AG20443 (cell line): ENCODE measurements at places on chromosomes 11 and 22.
A peak's percentile ranks its signal among the peaks of the same experiment; 100 is the strongest.

GRCh38 chr11:64924910-64925284 is 408 bp downstream of the PPP2R5B start:
- DNase-seq: peak; percentile 56

GRCh38 chr22:50087646-50088045 is 2.2 kb upstream of the MOV10L1 start:
- DNase-seq: no peak

DNA sequence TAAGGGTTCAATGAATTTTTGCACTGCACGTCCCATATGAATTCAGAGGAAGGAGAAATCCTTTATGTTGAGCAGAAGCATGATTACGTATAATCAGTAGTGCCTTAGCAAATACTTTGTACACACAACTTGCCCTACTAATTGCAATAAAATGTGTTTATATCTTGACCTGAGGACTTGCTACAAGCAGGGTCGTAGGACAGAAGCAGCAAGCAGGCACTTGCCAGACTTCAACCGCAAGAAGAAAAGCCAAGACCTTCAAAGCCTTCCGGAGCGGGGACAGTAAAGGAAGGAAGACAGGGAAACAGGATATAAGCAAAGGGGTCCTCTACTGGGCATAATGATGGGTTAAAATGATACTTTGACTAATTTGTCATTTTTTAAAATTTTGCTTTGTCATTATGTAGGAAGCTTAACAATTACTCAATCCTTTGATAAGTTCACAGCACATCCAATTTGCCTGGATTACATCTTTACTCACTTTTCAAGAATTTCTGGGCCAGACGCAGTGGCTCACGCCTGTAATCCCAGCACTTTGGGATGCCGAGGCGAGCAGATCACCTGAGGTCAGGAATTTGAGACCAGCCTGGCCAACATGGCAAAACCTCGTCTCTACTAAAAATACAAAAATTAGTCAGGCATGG is 23.2 kb upstream of the UBASH3B start:
- no peak for DNase-seq

- no peak for DNase-seq
These were observed 197.8 kb downstream of the ETS1 start for GRCh38 chr11:128389461-128389976.

GRCh38 chr22:49724893-49725489 is 102.7 kb downstream of the BRD1 start:
- peak; percentile 91 for DNase-seq

- peak; percentile 22 for DNase-seq
These were observed 19.9 kb downstream of the TRIM44 start for GRCh38 chr11:35682230-35683173.

DNA sequence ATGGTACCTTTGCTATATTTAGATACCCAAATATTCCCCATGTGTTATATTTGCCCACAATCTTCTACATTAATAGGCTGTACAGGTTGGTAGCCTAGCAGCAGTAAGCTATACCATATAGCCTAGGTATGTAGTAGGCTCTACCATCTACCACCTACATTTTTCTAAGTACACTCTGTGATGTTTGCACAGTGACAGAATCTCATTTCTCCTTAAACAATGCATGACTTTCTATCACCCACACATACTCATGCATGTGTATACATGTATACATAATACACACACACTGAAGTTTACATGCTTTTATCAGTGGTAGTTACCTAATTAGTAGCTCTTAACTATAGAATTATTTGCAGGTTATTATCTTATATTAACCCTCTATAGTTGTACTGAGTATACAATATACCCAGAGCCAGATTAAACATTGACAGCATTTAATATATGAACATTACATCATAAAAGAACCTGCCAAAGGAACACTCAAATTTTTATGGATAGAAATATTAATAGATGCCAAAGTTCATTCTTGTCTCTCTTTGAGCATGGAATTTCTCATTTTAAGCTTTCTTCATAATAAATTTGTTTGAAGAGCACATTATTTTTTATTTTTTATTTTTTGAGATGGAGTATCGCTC is 51.4 kb downstream of the ELP4 start:
- DNase-seq: no peak

GRCh38 chr11:116042146-116042545 is 537.9 kb upstream of the CADM1 start:
- no peak for DNase-seq

GRCh38 chr11:61168042-61168688 is 6.9 kb upstream of the VPS37C start:
- DNase-seq: no peak

DNA sequence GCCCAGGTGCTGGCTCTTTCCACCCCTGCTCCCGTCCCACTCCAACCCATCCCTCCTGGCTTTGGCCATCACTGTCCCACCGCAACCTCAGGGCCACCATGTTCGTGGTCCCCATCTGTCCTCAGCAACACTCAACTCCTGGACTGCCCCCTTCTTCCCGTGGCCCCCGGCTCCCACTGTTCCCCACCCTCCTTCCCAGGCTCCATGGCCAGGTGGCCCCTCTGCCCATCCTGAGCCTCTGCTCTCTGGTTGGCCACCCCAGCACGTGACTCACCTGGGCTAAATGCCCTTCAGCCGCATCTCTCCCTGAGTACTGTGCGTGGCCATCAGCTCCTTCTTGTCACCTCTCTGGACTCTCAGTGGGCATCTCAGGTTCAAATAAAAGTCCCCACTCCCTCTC is 41.6 kb upstream of the PHF21B start:
- DNase-seq: no peak

GRCh38 chr11:126432525-126432924 is 77.0 kb downstream of the ST3GAL4 start:
- no peak for DNase-seq

GRCh38 chr22:42926104-42926503 is 69.0 kb upstream of the ARFGAP3 start:
- no peak for DNase-seq

DNA sequence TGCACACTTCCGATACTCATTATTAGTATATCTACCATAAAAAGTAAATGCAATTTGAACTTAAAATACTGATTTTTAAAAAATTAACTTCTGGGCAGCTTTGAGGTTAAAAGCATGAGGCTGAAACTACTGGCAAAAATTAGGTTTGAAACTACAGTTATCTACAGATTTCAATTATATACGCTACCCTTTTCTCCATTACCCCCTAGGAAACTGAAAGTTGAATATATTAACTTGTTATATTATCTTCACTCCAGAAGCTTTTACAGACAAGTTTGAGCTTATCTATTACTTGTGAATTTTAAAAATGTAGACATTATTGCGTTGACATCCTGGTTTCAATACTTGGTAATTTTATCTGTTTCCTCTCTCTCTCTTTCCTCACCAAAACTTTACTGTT is 96.7 kb upstream of the DDI1 start:
- no peak for DNase-seq

DNA sequence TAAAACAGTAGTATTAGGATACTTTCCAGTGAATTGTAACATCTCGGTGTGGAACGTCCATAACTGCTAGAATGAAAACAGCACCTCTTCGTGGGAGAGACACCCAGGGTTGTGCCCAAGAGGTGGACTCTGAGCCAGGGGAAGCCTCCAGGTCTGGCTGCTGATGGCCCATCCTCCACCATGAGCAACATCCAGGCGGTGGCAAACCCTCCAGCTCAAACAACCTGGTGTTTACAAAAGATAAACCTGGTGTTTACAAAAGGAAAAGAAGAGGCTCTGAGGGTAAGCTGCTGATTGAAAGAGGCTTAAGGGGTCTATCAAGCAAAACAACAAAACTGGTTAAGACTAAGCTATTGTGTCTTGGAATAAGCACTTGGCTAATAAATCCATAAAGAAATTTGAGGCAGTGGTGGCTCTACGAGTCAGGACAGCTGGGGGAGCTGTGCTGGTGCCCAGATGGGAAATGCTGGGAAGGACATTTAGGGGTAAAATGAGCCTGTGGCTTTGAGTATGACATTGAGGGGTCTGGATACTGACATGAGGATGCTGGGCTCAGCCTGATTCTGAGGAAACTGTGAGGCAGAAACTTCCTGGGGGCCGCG is 909.0 kb downstream of the BRD1 start:
- DNase-seq: no peak

GRCh38 chr11:99979042-99979441 is 708.0 kb upstream of the ARHGAP42 start:
- no peak for DNase-seq

GRCh38 chr11:34680206-34680605 is 59.3 kb downstream of the EHF start:
- no peak for DNase-seq

DNA sequence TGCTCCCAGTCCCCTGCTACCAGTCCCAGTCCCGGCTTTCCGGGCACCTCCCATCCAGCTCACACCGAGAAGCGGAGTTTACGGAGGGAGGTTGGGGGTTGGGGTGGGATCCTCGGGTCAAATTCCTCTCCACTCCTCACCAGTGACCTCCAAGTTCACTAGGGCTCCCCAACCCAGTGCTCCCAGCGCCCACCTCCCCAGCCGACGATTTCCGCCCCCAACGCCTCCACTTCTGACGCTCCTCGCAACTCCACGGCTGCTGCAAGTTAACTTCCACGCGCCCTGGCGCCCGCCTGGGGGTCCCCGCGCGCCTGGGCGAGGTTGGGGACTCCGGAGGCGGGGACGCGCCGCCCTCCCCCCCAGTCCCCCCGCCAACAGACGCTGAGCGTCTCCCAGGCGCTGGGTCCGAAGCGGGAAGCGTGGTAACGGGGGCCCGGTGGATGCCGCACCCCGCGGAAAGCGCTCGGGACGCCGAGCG is 526 bp downstream of the TPST2 start:
- DNase-seq: peak; percentile 53

GRCh38 chr22:50399751-50400331 is 56.7 kb downstream of the PPP6R2 start:
- peak; percentile 81 for DNase-seq

- DNase-seq: no peak
These were observed 119.9 kb downstream of the FEZ1 start for GRCh38 chr11:125376117-125376516.

- no peak for DNase-seq
These were observed 1598.1 kb downstream of the FAM181B start for GRCh38 chr11:81135570-81135969.

DNA sequence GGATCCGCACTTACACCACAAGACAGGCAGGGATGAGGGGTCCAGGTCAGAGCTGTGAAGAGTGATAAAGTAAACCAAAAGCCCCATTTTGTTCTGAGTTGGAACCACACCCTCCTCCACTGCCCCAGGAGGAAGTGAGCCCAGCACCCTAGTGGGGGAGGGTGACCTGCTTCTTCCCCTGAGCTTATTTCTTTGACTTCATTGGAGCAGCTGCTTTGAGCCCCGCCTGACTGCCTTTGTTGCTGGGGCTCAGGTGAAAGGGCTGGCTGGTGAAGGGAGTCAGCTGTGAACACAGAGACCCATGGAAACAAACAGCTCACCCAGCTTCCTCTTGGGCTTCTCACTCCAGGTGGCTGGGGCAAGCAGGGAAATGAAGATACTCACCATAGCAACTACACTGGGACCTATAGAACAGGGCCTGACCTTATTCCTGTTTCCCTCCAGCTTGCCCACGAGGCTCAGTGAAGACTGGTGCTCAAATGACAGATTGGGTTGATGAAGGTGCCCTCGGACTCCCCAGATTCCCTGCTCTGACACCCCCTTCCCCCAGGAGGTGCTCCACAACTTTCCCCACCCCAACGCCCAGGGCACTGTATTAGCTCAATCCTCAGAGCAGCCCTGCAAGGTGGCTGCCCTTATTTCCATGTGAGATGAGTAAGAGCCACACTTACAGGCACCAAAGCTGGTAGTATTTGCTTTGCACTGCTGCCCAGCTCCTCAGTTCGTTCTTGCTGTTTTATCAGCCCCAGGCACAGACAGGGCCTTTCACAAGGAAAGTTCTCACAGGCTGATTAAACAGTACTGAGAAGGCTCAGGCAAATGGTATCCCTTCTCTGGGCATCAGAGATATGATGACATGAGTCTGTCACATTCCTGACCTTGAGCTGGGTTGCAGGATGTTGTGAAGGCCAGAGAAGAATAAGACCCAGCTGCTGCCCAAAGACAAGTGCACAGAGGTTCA is 2.4 kb downstream of the UCP2 start:
- DNase-seq: no peak

DNA sequence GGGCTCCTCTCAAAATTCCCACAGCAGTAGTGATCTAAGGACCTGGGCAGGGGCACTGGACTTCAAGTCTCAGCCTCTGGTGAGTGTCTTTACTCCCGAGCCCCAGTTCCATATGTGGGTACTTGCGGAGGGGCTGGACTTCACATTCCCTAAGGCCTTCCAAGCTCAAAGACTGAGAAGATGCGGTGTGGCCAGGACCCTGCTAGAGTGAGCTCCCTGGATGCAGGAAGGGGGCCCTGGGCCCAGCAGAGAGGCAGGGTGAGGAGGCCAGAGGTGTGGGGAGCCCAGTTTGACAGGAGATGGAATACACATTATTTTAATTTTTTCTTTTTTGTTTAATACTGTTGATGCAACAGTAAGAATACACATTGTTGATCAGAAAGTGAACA is 83.7 kb downstream of the IGLL1 start:
- DNase-seq: no peak

DNA sequence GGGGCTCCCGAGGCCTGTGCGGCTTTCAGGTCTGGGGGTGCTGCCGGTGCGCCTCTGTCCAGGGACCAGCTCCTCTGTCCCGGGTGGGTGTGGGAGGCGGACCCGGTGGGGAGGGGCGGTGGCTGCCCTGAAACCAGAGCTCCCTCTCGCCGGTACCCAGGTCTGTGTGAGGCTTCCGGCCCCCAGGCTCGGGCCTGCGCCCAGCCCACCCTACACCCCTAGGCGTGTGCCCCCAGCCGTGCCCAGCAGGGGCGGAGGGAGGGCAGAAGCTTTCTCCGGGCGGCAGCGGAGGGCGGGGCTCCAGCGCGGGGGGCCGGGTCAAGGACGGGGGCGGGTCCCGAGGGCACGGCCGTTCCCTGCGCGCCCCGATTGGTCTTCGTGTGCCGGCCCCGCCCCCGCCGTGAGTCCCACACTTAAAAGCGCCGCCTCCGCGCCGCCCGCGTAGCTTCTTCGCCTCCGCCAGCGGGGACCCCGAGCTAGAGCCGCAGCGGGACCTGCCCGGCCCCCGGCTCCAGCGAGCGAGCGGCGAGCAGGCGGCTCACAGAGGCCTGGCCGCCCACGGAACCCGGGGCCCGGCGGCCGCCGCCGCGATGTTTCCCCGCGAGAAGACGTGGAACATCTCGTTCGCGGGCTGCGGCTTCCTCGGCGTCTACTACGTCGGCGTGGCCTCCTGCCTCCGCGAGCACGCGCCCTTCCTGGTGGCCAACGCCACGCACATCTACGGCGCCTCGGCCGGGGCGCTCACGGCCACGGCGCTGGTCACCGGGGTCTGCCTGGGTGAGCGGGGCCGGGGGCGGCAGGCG is 616 bp downstream of the PNPLA2 start:
- DNase-seq: peak; percentile 95

DNA sequence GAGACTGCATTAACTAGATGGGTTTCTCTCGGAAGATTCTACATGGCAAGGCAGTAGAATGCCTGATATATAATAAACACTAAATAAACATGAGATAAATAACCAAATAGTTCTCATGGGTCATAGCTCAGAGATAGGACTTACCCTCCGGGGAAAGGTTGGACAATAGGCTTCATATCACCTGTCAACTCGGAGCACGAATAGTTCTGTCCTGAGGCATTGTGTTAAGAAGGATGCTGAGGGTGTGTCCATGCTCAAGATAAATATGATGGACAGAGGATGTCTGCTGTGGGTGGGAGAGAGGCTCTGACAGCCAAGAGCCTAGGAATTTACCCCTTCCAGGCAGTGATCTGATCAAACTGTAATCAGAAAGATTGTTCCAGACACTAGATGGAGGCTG is 474.0 kb downstream of the MIAT start:
- no peak for DNase-seq

GRCh38 chr11:75603791-75604736 is 42.0 kb downstream of the SERPINH1 start:
- peak; percentile 77 for DNase-seq
